Activated B cell treated with CpG ODN at 0.5 μM for 24 hours (primary cell): ENCODE measurements at places on chromosomes 13 and 19.

GRCh38 chr19:14459703-14460102 is 15.5 kb downstream of the PTGER1 start:
- peaks cover 84% of the 10 kb centered on the region for H3K36me3 ChIP-seq
- DNase-seq = no peak
- H3K27me3 ChIP-seq = no peaks in the 10 kb centered on the region
- H3K27ac ChIP-seq = no peak overlapping the region
- H3K4me1 ChIP-seq = no peaks in the 10 kb centered on the region
- no peak overlapping the region for H3K4me3 ChIP-seq

GRCh38 chr19:41321600-41322270 is 11.8 kb downstream of the CCDC97 start:
- no peaks in the 10 kb centered on the region for H3K27me3 ChIP-seq
- DNase-seq = no peak
- peaks cover 55% of the 10 kb centered on the region for H3K4me1 ChIP-seq
- peaks cover 65% of the 10 kb centered on the region for H3K36me3 ChIP-seq
- H3K27ac ChIP-seq = peak overlapping the region; percentile 37

GRCh38 chr13:112466132-112467058 is 90.2 kb downstream of the SPACA7 start:
- H3K4me3 ChIP-seq = no peak overlapping the region
- no peak for DNase-seq
- peaks cover 4% of the 10 kb centered on the region for H3K36me3 ChIP-seq
- no peaks in the 10 kb centered on the region for H3K27me3 ChIP-seq

DNA sequence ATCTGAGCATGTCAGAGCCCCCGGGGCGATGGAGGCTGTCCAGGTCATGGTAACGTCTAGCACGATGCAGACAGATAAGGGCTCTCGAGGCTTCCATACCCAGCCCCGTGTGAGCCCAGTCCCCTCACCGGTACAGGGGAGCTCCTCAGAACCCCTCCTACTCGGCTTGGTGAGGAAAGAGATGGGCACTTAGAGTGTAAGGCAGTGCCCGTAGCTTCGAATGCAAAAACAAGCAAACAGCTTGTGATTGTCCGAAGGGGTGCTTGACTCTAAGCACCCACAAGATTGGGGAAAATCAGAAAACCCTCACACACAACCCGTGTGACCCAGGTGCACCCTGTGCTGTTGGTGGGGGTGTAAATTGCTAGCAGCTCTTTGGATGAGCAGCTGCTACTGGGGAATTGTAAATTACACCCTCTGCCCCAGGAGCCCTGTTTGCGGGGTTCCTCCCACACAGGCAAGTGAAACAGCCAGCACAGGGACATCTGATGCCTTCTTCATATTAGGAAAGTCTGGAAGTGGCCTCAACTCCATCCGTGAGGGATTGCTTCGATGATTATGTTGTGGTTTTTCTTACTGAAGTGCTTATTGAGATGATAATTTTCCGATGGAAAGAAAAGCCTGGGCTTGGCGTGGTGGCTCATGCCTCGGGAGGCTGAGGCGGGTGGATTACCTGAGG is 918 bp upstream of the PSPN start:
- H3K4me1 ChIP-seq = peaks cover 13% of the 10 kb centered on the region
- no peak overlapping the region for H3K4me3 ChIP-seq
- H3K27ac ChIP-seq = no peak overlapping the region
- DNase-seq = no peak
- no peaks in the 10 kb centered on the region for H3K27me3 ChIP-seq

DNA sequence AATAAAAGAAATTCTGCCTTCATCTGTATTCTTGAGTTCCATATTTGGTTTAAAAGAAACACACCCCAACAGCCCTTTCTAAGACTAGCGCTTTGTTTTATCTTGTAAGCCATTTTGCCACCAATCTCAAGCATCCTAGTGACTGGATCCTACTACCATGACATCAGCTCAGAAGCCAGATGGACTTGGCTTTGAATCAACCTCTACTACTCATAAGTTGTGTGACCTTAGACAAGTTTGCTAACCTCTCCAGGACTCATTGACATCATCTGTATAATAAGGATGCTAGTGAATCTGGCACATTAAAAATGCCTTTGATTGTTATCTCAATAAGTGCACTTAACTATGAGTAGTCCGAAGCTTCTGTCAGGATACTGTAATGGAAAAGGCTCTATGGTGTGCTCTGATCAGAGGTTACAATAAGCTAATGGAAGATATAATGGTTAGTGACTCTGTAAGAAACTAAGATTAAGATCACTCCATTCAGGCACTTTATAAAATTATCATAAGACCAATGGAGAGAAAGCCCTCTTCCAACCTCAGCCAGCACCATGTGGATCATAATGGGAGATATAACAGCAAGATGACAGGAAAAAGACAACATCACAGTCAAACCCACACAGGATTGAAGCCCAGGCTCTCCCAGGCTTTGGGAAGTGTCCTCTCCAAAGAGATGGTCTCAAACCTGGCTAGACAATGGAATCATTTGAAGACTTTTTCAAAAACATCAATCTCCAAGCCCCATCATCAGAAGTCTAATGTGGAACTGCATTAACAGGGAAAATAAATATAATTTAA is 180.6 kb upstream of the MIR17HG start:
- H3K4me3 ChIP-seq = no peak overlapping the region
- no peaks in the 10 kb centered on the region for H3K36me3 ChIP-seq
- DNase-seq = no peak
- no peak overlapping the region for H3K27ac ChIP-seq
- no peaks in the 10 kb centered on the region for H3K4me1 ChIP-seq
- peaks cover 2% of the 10 kb centered on the region for H3K27me3 ChIP-seq

DNA sequence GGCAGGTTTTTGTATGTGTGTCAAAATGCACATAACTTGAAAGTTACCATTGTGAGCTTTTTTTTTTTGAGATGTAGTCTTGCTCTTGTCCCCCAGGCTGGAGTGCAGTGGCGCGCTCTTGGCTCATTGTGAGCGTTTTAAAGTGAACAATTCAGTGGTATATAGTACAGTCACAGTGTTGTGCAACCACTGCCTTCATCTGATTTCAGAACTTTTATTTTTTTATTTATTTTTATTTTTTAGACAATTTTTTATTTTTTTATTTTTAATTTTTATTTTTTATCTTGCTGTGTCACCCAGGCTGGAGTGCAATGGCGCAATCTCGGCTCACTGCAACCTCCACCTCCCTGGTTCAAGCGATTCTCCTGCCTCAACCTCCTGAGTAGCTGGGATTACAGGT is 15.0 kb downstream of the SLC25A42 start:
- no peak overlapping the region for H3K27ac ChIP-seq
- H3K36me3 ChIP-seq = peaks cover 64% of the 10 kb centered on the region
- no peak for DNase-seq
- H3K27me3 ChIP-seq = no peaks in the 10 kb centered on the region
- H3K4me1 ChIP-seq = peaks cover 37% of the 10 kb centered on the region

GRCh38 chr19:40419066-40419612 is 6.0 kb upstream of the PRX start:
- H3K4me3 ChIP-seq = no peak overlapping the region
- H3K27me3 ChIP-seq = no peaks in the 10 kb centered on the region
- peaks cover 8% of the 10 kb centered on the region for H3K36me3 ChIP-seq
- H3K27ac ChIP-seq = peak overlapping the region; percentile 44

GRCh38 chr19:34507414-34508067 is 26.0 kb downstream of the WTIP start:
- no peak overlapping the region for H3K27ac ChIP-seq
- peaks cover 12% of the 10 kb centered on the region for H3K27me3 ChIP-seq
- no peak overlapping the region for H3K4me3 ChIP-seq
- H3K36me3 ChIP-seq = no peaks in the 10 kb centered on the region
- H3K4me1 ChIP-seq = no peaks in the 10 kb centered on the region

- no peaks in the 10 kb centered on the region for H3K36me3 ChIP-seq
- H3K27ac ChIP-seq = no peak overlapping the region
- no peak overlapping the region for H3K4me3 ChIP-seq
- H3K27me3 ChIP-seq = peaks cover 6% of the 10 kb centered on the region
- no peak for DNase-seq
Observed at GRCh38 chr13:77810878-77811277, 107.8 kb downstream of the EDNRB start.

DNA sequence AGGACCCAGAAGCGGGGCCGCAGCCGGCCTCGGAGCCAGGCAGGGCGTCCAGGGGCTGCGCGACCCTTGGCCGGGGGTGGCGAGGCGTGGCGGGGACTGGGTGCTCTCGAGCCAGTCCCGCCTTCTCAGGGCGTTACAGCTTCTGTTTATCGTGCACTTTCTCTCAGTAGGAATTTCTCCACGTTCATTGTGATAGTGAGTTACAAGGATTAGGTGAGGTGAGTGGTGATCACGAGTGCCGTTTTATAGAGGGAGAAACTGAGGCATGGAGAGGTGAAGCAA is 600 bp downstream of the AP1M1 start:
- no peak for DNase-seq
- H3K4me1 ChIP-seq = peaks cover 44% of the 10 kb centered on the region
- H3K27me3 ChIP-seq = no peaks in the 10 kb centered on the region
- peak overlapping the region; percentile 83 for H3K4me3 ChIP-seq
- no peak overlapping the region for H3K27ac ChIP-seq

DNA sequence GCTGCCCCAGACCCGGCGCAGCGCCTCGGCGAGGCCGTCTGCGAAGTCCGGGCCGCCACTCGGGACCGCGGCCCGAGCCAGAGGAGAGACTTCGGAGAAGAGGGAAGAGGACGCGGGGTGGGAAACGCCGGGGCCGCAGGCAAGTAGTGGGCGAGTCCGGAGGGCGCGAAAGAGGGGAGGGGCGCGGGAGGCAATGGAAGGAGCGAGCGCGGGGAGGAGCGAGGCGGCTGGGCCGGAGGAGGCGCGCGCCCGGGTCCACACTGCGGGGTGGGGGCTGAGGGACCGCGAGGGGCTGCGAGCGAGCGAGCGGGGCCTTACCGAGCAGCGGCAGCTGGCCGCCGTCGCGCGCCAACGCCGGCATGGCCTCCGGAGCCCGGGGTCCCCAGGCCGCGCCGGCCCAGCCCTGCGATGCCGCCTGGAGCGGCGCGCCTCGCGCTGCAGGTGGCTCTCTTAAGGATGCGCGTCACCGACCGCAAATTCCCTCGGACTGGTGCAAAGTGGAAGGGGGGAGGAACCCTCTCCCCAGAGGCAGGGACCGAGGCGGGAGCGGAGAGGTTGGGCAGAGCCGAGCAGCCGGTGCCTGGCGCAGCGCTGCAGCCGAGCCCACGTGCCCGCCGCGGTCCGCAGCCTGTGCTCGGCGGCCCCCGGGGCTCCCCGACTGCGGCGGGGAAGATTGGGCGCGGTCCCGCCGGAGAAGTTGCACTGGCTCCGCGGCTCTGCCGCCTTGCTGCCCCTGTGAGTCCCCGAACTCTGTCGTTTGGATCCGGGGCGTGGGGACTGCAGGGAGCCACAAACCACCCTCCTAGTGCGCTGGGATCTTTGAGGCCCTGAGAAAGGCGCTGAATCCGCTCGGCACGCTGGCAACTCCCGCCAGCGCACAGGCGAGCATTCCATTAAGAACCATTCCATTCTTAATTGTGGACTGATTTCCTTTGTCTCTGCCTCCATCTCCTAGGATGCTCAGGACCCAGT is at the start of gene FLT3:
Gene FLT3 (minus strand): TSS at position 427 of the 972 bp plus-strand sequence. CDS start 66 bp downstream, at position 361.
- H3K4me1 ChIP-seq = peaks cover 8% of the 10 kb centered on the region
- peak within 1 kb of the TSS; percentile 81 for H3K4me3 ChIP-seq
- H3K27me3 ChIP-seq = peaks cover 35% of the 10 kb centered on the region

DNA sequence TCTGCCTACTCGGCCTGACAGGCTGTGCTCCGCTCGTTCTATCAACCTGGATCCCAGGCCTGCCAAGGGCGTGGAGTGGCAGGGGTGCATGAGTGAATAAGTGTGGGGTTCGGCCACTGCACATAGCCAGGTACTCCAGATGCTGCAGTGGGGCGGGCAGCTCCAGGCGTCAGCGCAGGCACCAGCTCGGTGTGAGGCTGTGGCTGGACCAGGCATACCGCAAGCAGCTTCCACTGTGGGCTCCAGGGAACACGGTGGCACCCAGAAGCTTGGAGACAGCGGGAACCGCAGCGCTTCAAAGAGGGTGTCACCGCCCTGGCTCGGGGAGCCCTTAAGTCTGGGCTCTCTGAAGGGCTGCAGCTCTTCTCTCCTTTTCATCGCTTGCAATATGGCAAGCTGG is 1630.2 kb downstream of the OLFM4 start:
- DNase-seq = no peak
- no peaks in the 10 kb centered on the region for H3K4me1 ChIP-seq
- no peak overlapping the region for H3K27ac ChIP-seq
- no peaks in the 10 kb centered on the region for H3K27me3 ChIP-seq

- peak overlapping the region; percentile 28 for H3K4me3 ChIP-seq
- DNase-seq = no peak
- no peaks in the 10 kb centered on the region for H3K27me3 ChIP-seq
- H3K27ac ChIP-seq = peak overlapping the region; percentile 87
- peaks cover 49% of the 10 kb centered on the region for H3K36me3 ChIP-seq
Observed at GRCh38 chr19:38079926-38080380, 144.1 kb downstream of the DPF1 start.

DNA sequence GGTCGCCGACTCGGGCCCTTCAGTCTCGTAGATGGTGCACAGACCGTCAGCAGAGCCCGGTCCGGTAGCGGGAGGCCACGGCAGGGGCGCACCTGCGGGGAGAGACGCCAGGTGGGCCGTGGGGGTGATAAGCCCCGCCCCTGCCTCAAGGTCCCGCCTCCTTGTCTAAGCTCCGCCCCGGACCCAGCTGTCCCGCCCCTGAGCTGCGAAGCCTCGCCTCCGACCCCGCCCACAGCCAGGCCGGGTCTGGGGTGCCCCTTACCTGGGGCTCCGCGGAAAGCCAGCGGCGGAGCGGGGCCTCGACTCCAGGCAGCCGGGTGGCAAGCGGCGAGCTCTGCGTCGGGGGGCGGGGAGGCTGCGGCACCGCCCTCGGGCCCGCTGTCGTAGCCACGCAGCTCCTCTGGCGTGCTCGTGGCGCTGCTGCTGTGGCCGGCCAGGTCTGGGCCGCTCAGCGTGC is 4.7 kb downstream of the PRR36 start:
- DNase-seq = peak; percentile 85
- no peaks in the 10 kb centered on the region for H3K36me3 ChIP-seq

- H3K27ac ChIP-seq = no peak overlapping the region
- no peaks in the 10 kb centered on the region for H3K36me3 ChIP-seq
- DNase-seq = no peak
- no peak overlapping the region for H3K4me3 ChIP-seq
- H3K27me3 ChIP-seq = peaks cover 22% of the 10 kb centered on the region
Observed at GRCh38 chr19:17458970-17459369, 1.8 kb downstream of the NXNL1 start.

GRCh38 chr19:1274852-1275259 is 474 bp upstream of the FAM174C start:
- H3K27ac ChIP-seq = no peak overlapping the region
- H3K4me3 ChIP-seq = peak overlapping the region; percentile 46
- peaks cover 66% of the 10 kb centered on the region for H3K36me3 ChIP-seq
- peaks cover 54% of the 10 kb centered on the region for H3K4me1 ChIP-seq
- H3K27me3 ChIP-seq = no peaks in the 10 kb centered on the region
- DNase-seq = no peak

DNA sequence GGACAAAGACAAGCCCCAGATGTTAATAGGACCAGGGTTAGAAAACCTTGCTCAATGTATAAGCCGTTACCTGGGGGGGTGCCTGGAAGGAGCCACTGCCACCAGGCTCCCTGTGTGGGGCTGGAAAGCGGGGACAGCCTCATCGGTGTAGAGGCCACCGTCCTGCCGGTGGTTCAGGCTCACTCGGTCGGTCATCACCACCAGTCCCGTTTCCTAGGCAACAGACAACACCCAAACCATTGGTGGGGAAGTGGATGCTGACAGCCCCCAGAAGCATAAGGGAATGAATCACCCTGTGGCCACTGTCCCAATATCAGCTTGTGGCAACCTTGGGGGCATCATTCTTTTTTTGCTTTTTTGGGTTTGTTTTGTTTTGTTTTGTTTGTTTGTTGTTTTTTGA is 55.8 kb downstream of the CPAMD8 start:
- no peak overlapping the region for H3K4me3 ChIP-seq
- no peak overlapping the region for H3K27ac ChIP-seq
- H3K36me3 ChIP-seq = peaks cover 1% of the 10 kb centered on the region
- H3K27me3 ChIP-seq = no peaks in the 10 kb centered on the region
- no peak for DNase-seq
